ENCODE measurements at places on chromosomes 7 and 10.

DNA sequence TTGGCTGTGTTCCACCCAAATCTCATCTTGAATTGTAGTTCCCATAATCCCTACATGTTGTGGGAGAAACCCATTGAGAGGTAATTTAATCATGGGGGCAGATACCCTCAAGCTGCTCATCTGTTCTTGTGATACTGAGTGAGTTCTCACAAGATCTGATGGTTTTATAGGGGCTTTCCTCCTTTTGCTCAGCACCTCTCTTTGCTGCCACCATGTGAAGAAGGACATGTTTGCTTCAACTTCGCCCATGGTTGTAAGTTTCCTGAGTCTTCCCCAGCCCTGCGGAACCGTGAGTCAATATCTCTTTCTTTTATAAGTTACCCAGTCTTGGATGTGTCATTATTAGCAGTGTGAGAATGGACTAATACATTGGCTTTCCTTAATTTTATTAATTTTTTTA lies 527.8 kb downstream of the MDFIC start:
- DNase-seq: no peak

DNA sequence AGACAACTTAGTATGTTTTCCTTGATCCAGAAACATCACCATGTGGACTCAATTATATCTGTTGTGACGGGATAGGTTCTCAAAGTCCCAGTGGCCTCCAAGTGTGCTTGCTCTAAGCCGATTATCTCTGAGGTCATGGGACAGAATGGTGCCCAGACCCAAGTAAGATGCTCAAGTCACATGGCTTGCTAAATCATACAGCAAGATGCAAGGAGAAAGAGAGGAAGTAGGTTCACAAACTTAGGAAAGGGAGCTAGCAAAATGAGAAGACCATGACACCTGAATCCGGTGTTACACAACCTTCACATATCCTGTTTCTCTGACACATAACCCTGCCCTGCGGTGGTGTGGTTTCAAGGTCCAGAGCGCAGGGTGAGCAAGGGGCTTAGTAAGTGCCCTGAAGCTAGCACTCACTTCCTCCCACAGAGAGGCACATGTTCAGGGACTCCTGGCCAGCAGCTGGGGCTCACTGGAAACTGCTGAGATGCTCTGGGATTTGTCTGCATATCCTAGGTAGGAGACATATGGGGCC lies 590.9 kb upstream of the ANKRD30A start:
- no peak for DNase-seq

DNA sequence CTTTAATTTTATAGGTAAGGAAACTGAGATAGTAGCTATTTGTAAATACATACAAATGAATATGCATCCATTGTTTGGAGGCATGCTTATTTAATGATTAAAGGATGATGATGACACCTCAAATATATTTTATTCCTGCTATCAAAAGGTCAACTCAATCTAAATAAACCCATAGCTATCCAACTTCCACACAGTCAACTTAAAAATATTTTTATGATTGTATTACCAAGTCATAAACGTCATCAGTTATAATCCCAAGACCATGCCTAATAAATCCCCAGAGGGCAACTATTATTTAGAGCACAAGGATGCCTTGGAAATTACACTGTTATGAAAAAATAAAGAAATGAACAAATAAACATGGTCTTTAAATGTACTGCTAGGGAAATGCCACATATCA lies 102.1 kb downstream of the MPP7 start:
- DNase-seq: no peak

GRCh38 chr7:151110236-151110940 lies 24.1 kb downstream of the AGAP3 start:
- no peak for DNase-seq

GRCh38 chr7:3616306-3616705 lies 315.3 kb downstream of the SDK1 start:
- DNase-seq: no peak

- DNase-seq: no peak
These were observed 18.7 kb downstream of the TTYH3 start for GRCh38 chr7:2650451-2650850.

DNA sequence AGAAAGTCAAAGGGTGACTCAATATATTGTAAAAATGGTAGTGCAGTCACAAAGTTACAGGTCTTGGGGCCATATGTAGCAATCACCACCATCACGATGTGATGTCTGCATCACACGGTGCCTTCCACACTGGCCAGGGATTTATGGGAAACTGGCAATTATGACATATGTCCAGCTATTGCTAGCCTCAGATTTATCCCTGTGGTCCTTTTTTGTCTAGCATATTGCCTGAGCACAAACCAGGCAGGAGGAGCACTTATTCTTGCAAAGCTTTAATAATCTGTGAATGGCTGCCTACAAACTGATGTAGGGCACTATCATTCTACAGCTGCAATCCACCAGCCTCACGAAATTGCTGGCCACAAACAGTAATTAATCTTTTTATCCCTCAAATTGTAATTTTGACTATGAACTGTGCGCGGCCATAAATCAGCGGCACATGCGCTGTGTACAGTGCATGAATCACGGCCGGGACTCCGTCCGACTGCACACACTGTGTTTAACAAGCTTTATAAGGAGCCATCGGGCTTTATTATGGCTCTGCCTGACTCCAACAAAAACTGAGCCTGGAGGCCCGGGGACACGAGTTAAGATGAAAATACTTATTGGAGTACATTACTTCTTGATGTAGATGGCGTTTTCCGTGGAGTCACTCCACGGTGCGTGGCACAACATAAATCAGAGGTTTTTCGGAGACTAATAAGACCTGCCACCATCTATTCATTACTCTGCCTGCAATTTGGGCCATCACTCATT lies 115.2 kb downstream of the EBF3 start:
- no peak for DNase-seq

Measured in stimulated activated CD8-positive, alpha-beta memory T cell treated with anti-CD3 and anti-CD28 coated beads, Interleukin-4, amount 100 ng/mL, for 1 hour (primary cell).